ENCODE measurements at places on chromosomes 5 and 9. TPM values are rescaled to one million over a fixed set of nuclear protein-coding genes. Genes with fewer than 3 reads are reported as not detected.

Gene FTMT
- total RNA-seq, result not detected

Gene NUP155
- total RNA-seq, result 23.7 TPM

Gene PCDHA13
- total RNA-seq, result 0.07 TPM

Gene SLC46A2
- not detected for total RNA-seq

Gene PCDHGA12
- not detected for total RNA-seq

Gene SVEP1
- total RNA-seq, result 2.3 TPM

Gene IFNA13
- not detected for total RNA-seq

Data from A549 treated with dexamethasone at 1 μM for 4 hours (cell line).